Activated T-helper 1 cell treated with Interleukin-2 at 50 U/mL for 16 hours (primary cell): ENCODE measurements at places on chromosomes 3 and 15.

GRCh38 chr3:183816681-183817510 is 8.5 kb downstream of the MAP6D1 start:
- no peak for DNase-seq

GRCh38 chr15:79307251-79307650 is 3.7 kb upstream of the TMED3 start:
- no peak for DNase-seq

DNA sequence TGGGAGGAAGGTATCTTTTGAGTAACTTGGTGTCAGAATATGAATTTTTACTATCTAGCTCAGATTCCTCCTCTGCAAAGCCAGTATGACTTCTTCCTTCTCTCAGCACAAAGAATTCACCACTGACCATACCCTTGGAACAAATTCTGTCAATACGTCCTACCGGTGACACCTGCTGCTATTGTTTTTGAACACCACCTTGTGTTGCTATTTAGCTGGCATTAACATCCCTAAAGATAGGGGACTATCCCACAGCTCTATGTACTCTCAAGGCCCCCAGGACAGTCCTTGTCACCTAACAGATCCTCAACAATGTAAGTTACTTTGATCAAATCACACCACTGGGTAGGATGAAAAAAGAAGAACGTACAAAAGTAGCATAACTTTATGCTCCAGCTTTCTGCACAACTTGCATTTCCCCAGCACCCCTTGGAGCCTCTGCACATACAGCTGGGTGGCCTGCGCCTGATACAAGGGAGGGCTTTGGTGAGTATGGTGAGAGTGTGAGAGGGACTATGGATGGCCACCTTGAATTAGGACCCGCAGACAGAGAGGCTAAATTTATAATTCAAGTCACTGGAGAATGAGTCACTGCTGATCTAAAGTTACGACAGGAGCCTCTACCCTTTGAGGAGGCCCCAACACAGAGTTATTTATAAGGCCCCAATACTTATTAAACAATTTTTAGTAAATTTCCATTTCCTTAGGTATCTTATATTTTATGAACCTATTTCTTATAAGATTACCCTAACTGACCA is 2.3 kb upstream of the COLQ start:
- no peak for DNase-seq

GRCh38 chr3:43289401-43289800 is 3.1 kb downstream of the SNRK start:
- DNase-seq, result no peak

- no peak for DNase-seq
Measured at GRCh38 chr15:30042556-30042955, 40.2 kb upstream of the GOLGA8J start.

- no peak for DNase-seq
Measured at GRCh38 chr15:32732574-32733157, 14.9 kb downstream of the GREM1 start.

DNA sequence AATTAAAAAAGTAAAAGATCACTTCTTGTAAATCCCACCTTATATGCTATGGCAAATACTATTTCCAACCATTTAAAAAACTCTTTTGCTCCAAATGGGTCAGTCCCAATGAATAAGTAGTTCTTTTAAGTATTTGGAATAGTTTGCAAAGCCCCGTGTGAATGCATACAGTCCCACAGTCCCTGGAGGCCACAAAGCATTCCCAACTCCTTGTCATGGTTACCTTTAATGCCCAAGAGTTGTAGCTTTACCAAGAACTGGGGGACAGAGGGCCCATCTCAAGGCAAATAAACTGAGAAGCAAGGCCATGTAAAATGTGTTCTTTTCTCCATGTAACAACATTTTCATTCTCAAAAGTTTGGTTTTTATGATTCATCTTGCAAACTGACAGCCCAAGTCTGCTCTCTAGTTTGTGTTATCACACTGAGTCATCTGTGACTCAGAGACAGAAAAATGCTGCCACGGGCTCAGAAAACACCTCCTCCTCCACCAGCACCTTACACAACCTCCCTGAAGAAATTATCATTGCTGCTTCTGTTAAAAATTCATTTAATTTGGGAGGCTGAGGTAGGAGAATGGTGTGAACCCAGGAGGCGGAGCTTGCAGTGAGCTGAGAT is 336.2 kb downstream of the ERC2 start:
- no peak for DNase-seq

DNA sequence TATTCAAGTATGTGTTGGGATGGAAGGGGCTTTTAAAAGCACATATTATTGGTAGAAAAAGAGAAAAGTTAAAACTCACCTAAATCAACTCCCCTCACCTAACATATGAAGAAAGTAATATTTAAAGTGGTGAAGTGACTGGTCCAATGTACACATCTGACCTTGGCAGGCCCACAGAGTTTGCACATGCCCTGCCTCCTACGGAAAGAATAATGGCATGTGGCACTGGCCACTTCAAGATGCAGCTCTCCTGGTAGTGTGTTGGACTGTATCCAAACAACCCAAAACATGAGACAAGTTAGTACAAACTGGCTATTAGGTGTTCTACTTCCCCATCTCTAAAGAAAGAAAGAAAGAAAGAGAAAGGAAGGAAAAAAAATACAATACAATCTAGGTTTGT is 117.1 kb downstream of the MECOM start:
- DNase-seq, result no peak
